Stimulated activated CD4-positive, alpha-beta T cell treated with anti-CD3 and anti-CD28 coated beads, Interleukin-1b, Interleukin-23, amount 100 ng/mL, for 24 hours (primary cell): ENCODE measurements at places on chromosomes 3 and 15.

GRCh38 chr3:17783426-17783825 lies 41.0 kb upstream of the TBC1D5 start:
- DNase-seq, result no peak

DNA sequence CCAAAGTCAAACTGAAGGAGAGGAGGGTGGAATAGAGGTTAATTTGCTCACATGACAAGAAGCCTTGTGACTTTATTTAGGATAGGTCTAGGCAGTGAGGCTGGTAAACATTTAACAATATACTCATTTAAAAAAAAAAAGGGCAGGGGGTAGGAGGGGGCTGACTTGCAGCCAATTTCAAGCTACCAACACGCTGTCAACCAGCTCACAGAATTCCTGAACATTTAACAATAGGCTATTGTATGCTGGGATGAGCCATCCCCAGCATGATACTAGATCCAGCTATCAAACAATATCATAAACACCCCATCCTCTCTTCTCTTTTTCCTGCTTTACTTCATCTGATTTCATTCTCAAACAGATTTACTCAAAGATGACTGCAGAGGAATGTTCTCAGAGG lies 1096.3 kb upstream of the CFAP20DC start:
- no peak for DNase-seq

DNA sequence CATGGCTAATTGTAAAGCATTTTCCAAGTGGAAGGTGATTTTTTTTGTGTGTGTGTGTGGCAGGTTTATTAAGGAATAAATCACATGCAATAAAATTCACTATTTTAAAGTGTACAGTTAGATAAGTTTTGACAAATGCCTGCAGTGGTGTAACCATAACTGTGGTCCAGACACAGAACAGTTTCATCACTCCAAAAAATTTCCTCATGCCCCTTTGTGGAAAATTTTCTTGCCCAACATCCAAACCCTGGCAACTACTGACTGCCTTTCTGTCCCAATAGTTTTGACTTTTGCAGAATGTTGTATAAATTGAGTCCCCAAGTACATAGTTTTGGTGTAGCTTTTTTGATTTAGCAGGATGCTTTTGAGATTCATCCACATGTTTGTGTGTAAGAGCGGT lies 135.1 kb upstream of the KLHL25 start:
- DNase-seq, result no peak

GRCh38 chr3:104816008-104816407 lies 550.7 kb upstream of the ALCAM start:
- DNase-seq, result no peak

- no peak for DNase-seq
These were observed 521.8 kb upstream of the CNTN3 start for GRCh38 chr3:75136100-75136897.

GRCh38 chr3:45011756-45012508 lies 14.2 kb upstream of the CLEC3B start:
- no peak for DNase-seq

DNA sequence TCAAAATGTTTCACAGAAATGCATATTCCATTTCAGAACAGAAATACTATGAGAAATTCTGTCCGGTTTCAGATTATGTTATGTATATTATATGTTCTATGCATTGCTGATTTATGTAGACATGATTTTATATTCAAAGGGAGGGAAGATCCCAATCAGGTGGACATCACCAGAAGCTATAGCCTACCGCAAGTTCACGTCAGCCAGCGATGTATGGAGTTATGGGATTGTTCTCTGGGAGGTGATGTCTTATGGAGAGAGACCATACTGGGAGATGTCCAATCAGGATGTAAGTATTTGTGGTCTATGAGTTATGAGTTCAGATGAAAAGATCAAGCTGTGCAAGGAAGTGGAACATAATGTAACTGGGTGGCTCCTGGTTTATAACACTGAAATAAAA lies 341.7 kb downstream of the EPHA3 start:
- no peak for DNase-seq

DNA sequence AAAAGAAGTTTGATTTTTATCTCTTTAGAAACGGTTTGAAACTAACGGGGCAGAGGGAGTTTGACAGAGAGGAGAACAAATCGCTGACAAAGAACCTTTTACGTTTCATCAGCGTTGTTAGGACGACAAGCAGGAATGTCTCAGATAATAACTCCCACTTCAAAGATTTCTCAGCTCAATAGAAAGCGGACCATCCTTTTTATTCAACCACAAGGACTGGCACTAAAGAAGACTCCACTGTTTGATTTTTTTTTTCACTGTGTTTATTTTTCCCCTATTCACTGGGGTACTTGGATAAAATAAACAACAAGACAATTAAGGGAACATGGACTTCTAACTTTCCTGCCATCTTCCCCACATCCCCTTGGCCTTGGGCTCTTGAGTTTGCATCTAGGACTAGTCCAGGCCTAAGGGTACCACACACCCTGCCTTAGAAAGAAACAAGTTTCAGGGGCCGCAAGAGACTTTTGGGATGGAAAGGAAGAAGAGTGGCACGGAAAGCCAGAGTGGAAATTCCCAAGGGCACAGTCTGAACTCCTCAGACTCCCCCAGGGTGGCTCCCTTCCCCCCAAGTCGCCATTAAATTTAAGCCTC lies 19.0 kb downstream of the ZIC4 start:
- DNase-seq, result no peak

- DNase-seq, result no peak
These were observed 77.6 kb downstream of the FHIT start for GRCh38 chr3:61173676-61174075.

GRCh38 chr3:141371882-141372281 lies 3.6 kb downstream of the ZBTB38 start:
- DNase-seq, result no peak

DNA sequence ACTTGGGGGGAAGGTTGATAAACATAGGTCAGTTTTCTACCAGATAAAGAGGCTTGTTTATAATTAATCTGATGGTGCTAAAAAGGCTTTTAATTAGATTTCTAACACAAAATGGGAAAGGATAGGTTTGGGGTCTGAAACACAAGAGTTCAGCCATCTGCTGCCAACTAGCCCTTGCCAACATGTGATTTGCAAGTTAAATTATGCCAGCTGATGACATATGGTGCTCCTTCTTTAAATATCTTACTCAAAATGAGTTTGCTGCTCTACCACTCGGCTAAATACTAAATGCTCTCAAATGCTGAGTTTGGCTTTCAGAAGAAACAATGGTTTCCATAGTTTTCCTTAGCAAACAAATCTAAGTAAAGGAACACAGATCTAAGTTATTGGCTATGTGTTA lies 557.8 kb upstream of the CCDC54 start:
- DNase-seq, result no peak
